PC-9 (cell line): ENCODE measurements at places on chromosomes 16 and 17. TPM values are rescaled to one million over a fixed set of nuclear protein-coding genes. Genes with fewer than 3 reads are reported as not detected.

FUS gene
- total RNA-seq, result 429 and 637 TPM in 2 replicates

CDRT15L2 gene
- total RNA-seq, result not detected in 2 replicates

- no peak for DNase-seq
These were observed 351.1 kb downstream of the KCNJ2 start for GRCh38 chr17:70520447-70520846.

SMYD4 gene
- total RNA-seq, result 19.0 and 23.3 TPM in 2 replicates

- peak; percentile 97 for DNase-seq
These were observed 79.9 kb upstream of the CBX4 start for GRCh38 chr17:79919164-79919585.

PLD6 gene
- 4.1 and 5.0 TPM in 2 replicates for total RNA-seq

DNA sequence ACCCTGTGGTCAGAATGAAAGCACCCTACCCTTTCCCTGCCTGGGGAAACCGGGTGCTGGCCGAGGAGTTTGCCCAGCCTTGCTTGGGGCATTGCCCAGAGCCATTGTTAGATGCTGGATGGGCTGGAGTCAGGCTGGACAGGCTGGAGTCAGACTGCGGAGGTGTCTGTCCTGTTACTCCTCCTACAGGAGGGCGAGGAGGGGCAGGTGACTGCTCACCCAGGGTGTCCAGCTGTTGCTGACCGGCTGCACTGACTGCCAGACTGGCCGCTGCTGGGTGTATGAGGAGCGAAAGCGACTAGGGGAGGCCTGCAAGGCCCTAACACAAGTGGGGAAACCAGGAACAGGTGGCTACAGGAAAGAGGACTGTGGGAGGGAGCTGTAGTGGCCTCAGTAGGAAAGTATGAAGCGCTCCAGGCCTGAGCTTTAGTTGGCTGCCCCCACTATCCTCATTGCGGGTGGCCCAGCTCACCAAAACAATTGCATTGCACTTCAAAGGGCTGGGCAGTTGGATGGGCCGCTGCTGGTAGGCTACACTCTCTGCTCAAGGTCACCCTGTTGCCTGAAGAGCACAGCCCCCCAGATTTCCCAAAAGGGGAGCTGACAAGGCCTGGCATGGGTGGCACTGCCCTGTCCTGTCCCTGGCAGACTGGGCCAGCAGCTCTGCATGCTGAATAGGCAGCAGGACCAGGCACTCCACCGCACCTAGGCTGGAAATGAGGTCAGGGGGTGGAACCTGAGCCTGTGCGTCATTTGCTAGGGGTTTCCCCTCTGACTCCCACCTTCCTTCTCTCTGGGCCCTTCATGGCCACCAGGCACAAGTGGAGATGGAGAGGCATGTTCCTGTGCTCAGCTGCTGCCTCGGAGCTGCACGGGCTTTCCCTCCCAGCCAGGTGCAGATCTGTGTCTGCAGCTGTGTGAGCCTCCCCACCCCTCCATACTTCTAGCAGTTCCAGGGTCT is 18.4 kb downstream of the LDHD start:
- DNase-seq, result peak; percentile 36

- DNase-seq, result no peak
These were observed 50.5 kb downstream of the DYNLRB2 start for GRCh38 chr16:80591071-80591915.

DNA sequence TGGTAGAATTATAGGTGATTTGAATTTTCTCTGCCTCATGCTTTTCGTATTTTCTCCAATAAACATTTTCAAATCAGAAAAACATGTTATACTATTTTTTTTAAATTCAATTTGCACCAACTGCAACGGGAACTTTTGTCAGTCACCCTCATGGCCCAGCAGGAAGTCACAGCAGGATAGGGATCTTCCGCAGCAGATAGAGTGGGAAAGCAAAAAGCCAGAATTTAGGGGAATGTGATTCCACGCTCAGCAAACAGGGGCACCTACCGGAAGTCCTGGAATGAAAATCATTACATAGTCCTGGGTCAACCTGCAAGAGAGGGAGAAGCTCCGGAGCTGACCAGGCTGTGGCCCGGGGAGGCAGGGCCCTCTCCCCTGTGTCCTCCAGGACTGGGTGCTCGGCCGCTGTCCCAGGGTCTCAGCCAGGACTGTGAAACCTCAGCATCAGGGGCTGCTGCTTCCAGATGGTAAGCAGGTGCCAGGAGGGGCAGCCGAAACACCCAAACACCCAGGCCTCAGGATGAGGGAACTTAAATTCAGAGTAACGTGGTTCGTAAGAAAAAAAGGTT is 3.9 kb downstream of the SLC47A2 start:
- no peak for DNase-seq

PYY gene
- not detected in 2 replicates for total RNA-seq

DNA sequence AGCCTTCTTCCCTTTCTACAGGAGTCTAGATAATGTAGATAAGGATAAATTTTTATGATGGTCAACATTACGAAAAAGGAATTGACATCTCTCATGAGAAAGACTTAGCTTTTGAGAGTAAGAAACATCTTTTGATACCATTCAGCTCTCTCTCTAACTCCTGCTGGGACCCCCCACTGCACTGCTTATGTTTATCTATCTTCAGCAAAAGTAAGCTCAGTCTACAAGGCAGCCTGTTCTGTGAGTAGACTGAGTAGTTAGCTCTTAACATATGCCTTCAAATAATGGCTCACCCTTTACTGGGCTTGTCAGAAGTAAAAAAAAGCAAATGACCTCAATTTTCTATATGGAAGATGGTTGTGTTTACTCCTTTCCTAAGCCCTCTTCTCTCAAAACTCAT is 372.2 kb upstream of the CDH11 start:
- no peak for DNase-seq

DNA sequence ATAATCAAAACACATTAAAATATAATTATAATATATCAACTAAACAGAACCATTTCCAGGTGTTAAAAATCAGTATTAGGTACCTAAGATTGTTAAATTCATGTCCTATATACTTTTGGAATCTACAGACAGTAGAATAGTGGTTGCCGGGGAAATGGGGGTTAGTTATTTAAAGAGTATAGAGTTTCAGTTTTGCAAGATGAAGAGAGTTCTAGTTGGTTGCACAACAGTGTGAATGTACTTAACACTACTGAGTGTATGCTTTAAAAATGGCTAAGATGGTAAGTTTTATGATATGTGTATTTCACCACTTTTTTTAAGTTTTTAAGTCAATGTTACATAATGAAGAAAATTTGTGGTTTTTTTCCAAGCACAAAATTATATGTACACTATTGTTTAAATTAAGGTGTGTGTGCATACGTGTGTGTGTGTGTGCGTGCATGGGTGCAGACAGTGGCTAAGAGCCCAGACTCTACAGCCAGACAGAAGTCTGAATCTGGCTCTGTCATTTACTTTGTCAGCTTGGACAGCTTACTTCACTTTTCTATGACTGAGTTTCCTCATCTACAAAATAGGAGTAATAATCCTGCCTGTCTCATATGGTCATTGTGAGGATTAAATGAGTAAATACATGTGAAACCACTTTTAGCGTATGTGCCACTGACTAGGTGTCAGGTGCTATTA is 25.3 kb upstream of the PHAF1 start:
- no peak for DNase-seq

- no peak for DNase-seq
These were observed 711 bp downstream of the ALYREF start for GRCh38 chr17:81890447-81891302.

GPR139 gene
- not detected in 2 replicates for total RNA-seq

- DNase-seq, result no peak
These were observed 5.0 kb downstream of the CORO6 start for GRCh38 chr17:29617481-29618271.

- no peak for DNase-seq
These were observed 75.1 kb downstream of the CYLD start for GRCh38 chr16:50816901-50817555.

GRCh38 chr17:57260325-57261083 is 4.2 kb downstream of the MSI2 start:
- no peak for DNase-seq

DNA sequence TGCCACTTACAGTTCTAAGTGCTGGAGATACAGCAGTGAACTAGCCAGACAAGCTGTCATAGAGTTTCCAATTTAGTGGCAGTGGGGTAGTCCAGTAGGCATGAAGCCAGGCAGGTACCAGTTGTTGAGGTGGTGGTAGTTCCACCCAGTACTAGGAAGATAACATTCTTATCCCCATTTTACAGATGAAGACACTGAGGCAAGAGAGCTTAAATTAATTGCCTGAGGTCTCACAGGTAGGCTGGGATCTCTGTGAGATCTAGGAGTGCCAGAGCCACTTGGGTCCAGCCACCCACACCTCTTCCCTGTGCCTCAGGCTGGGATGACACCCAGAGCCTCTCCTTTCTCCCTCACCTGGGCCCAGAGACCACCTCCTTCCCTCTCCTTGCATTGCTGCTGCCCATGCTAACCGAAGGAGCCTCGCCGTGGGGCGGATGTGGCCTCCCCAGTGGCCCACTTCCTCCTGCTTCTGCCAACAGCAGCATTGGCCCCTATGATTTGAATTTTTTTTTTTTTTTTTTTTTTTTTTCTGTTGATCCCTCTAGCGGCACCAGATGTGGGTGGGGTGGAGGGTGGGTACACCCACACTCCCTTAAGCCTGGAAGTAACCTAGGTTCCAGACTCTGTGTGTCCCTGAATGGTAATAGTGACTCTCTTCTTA is 114.0 kb downstream of the PRKCB start:
- no peak for DNase-seq
